GM12865 (cell line): ENCODE measurements at places on chromosomes 3 and 15.

- DNase-seq, result no peak
These were observed 10.3 kb downstream of the EPHB3 start for GRCh38 chr3:184571750-184572377.

- DNase-seq, result no peak
These were observed 53.4 kb downstream of the ITPR1 start for GRCh38 chr3:4546346-4547178.

- DNase-seq, result peak; percentile 94
These were observed 63.0 kb downstream of the SH3BP5 start for GRCh38 chr3:15269091-15269989.

- DNase-seq, result no peak
These were observed 8.5 kb downstream of the UACA start for GRCh38 chr15:70754862-70755261.

DNA sequence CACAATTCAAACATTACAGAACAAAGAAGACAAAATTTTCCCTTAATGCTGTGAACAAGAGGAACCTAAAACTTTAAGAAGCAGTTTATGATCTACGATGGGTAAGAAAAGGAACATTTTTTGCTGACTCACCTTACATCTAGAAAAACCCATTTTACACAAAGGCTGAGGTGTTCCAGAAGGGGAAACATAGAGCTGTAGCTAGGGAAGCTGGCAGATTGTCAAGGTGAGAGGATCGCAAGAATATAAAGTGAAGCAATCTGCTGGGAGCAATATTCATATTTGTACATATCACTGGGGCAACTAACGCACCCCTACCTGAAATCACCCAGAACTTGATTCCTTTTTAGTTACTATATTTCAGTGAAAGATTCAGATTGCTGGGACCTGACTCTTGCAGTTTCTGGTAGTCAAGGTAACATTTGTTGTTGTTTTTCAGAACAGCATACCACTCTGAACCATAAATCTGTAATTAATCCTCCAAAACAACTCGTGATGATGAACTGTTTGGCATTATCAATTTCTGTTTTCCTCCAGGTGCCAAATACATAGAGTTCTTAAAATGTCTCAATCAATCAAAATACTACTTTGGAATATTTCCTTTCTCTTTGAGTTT is 184.1 kb upstream of the LRRC3B start:
- no peak for DNase-seq

DNA sequence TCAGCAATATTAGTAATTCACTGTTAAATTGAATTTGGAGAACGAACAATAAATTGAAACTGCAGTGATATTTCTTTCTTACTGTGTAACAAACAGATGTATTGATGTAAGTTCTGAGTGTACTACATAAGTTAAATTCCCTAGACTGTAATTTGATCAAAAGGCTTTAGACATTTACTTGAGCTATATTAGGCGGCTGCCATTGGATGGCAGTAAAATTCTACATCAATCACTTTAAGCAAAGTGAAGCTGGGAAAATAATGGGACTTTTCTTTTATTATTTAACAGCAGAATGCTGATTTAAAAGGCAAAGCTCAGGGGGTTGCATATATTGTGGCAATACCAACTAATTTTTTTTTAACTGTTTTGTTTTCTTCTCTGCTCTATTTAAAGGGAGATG is 212.6 kb upstream of the PLSCR5 start:
- DNase-seq, result no peak

DNA sequence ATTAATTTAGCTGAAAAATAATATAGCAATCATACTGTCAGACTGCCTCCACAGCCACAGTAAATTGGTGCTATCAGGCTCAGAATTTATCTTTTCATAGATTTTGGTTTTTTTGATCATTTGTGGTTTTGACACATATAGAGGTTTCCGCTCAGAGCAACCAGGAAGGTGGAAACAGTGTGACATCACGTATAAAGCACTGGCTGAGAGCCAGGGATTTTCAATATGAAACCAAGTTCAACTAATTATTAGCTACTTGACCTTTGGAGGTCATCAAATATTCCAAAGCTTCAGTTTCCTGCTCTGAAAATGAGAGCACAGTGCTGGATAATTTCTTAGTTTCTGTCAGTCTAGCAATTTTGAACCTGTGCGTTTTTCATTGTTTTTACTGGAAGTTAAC is 433.8 kb upstream of the SUCLG2 start:
- DNase-seq, result no peak

DNA sequence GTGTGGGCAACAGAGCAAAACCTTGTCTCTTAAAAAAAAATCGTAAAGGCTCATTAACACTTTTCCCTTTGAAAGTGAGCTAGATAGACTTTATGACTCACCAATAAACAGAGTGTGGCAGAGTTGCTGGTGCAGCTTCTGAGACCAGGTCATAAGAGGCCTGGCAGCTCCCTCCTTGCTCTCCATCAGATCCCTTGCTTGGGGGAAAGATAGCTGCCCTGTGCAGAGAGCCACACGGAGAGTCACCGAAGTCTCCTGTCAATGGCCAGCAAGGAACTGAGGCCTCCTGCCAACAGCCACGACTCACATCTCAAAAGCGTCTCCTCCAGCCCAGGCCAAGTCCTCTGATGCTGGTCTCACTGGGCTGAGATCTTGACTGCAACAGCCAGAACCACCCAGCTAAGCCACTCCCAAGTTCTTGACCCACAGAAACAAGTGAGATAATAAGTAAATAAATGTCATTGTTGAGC is 8.7 kb upstream of the GP9 start:
- no peak for DNase-seq

DNA sequence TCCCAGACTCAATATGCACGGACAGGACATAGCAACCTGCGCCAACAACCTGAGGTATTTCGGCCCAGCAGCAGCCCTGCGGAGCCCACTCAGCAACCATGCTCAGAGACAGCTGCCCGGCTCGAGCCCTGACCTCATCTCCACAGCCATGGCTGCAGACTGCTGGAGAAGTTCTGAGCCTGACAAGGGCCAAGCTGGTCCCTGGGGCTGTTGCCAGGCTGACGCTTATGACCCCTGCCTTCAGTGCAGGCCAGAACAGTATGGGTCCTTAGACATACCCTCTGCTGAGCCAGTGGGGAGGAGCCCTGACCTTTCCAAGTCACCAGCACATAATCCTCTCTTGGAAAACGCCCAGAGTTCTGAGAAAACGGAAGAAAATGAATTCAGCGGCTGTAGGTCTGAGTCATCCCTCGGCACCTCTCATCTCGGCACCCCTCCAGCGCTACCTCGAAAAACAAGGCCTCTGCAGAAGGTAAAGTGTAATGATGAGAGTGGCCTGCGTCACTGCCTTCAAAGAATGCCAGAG is 25.5 kb downstream of the TMEM41A start:
- DNase-seq, result no peak

- peak; percentile 98 for DNase-seq
These were observed at the start of gene INTS14 for GRCh38 chr15:65610871-65611718. TSS of gene INTS14 (minus strand) at chr15:65611131. CDS start at chr15:65607380, 3,751 bp downstream.

DNA sequence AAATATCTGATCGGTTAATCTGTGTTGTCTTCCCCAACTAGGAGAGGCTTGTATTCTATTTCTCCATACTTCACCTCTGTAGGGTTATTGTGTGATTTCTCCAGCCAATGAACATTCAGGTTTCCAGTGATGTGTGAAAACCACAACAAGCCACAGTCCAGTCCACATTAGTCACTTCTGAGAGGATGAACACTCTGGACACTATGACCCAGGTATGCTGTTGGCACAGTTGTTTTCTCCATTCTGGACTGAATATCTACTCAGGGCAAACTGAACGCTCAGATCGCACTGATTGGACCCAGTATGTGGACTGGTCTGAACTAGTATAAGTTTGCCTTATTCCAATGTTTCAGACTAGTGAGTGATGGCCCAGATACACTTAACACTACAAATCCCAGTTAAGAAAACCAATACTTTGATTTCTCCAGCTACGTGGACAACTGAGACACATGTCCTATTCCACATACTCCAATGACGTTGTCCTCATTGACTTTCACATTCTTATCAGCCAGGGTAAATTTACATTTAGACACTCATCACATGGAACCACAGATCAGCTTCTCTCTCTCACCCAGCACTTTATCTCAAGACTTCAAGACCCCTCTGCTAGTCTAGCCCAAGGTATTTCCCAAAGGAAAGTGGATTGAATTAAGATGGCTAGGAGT is 587.4 kb upstream of the SGO1 start:
- DNase-seq, result no peak

GRCh38 chr3:69231929-69232440 is 109.6 kb upstream of the LMOD3 start:
- DNase-seq, result no peak

GRCh38 chr3:189728915-189729314 is 97.7 kb downstream of the TP63 start:
- no peak for DNase-seq

DNA sequence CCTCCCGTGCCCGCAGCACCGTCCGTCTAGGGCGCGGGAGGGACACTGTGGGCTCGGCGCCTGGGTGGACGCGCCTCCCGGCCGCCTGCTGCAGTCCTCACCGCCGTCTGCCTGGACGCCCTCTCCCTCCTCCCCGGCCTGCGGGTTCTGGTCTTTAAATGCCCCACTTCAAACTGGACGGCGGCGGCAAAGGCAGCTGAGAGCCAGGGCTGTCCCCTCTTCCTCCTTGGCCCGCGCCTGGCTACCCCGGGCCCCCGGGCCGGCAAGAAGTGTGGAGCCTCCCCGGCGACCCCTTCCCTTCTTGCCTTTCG is 426 bp downstream of the CBLB start:
- DNase-seq, result peak; percentile 43

- no peak for DNase-seq
These were observed 453.9 kb downstream of the SQOR start for GRCh38 chr15:46088486-46089445.

DNA sequence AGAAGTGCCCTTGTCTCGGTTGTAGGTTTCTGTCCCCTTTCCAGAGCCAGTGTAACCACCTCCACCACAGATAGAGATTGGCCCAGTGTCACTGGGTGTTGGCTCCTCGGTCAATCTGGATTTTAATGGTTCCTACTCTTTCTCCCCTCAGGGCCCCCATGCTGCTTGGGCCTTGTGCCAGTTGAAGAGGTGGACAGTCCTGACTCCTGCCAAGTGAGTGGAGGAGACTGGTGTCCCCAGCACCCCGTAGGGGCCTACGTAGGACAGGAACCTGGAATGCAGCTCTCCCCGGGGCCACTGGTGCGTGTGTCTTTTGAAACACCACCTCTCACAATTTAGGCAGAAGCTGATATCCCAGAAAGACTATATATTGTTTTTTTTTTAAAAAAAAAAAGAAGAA is 75.2 kb downstream of the BOC start:
- DNase-seq, result no peak

DNA sequence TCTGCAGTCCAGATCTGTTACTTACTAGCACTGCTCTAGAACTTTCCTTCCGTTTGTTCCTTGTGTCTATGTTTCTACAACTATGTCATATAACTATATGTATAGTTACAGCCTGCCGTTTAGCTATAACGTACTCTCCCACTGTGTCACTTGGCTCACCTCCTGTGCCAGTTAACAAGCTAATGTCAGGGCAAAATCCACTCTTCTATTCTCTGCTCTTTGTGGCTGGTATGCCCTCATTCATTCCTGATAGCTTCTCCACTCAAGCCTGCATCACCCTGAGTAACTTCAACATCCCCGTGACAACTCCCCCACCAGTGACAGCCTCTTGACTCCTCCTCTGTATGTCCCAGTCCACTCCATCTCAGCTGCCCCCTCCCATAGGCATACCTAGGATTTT is 229.2 kb downstream of the TJP1 start:
- DNase-seq, result no peak

GRCh38 chr3:197501879-197502620 is 53.7 kb downstream of the BDH1 start:
- DNase-seq, result peak; percentile 89

DNA sequence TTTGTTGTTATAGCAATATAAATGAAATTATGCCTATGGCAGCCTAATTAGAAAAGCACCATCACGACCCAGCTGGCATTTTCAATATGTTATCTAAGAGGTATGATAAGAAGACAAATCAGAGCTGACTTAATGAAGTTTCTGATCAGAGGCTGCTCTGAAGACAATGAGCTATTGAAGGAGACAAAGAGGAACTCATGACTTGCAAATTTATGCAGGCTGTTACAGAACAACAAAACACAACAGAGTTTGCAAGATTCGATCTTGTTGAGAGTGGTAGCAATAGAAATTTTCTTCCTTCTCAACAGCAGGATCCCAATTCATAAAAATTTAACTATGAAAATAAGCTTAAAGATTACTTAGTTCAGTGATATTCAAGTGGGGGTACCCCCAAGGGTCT is 7.7 kb downstream of the CCDC54 start:
- no peak for DNase-seq

DNA sequence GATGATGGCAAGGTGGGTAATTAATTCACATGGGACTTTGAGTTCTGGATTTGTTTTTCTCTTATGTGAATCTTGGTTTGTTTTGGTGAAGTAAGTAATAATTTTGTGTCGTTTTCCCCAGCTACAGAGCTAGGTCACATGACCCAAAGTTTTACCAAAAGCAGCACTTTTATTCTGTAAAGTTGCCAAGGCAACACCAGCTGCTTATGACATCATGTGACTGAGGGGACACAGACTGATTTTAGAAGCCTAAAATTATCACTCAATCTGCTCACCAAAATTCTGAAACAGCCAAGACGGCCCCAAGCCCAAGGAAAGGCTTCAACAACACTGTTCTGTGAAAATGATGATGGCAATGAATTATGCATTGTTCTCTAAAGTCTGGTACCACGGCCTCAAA is 63.9 kb downstream of the MEX3B start:
- no peak for DNase-seq

DNA sequence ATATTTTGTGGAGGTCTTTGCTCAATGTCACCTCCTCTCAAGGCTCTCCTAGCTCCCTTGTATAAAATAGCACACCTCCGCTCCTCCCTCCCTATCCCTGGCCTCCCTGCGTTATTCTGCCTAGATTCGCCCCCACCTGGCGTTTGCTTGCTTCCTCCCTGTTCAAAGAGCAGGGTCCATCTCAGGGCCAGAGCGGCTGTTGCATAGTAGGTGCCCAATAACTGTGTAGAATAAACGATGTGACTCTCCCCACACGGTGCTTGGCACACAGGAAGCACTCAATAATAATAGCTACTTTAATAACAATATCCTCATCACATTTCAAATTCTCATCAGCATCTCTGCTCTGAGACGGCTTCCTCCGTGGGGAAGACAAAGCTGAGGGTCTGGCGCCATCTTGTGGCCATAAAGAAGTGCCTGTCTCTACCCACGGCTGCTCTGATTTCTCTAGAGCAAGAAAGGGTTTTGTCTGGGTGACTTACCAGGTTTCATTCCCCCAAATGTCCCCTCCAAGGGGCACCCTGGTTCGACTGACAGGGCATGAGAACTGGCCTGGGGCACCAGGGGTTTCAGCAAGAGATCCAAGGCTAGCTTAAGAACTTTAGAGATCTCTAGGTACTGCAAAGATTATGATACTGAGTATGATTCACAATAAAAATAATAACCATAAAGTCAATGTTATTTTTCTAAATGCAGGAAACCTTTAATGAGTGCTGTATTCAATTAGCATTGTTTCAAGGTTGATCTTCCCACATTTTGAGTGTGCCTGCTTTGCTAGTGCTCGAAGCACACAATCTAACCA is 16.1 kb downstream of the CD276 start:
- peak; percentile 85 for DNase-seq

GRCh38 chr3:189975391-189975990 is 145.2 kb downstream of the P3H2 start:
- no peak for DNase-seq
